ENCODE measurements at places on chromosomes 5 and 9. TPM values are rescaled to one million over a fixed set of nuclear protein-coding genes. Genes with fewer than 3 reads are reported as not detected.

GRCh38 chr9:94135222-94135621 is 51.0 kb downstream of the PTPDC1 start:
- peak; percentile 43 for DNase-seq

DNA sequence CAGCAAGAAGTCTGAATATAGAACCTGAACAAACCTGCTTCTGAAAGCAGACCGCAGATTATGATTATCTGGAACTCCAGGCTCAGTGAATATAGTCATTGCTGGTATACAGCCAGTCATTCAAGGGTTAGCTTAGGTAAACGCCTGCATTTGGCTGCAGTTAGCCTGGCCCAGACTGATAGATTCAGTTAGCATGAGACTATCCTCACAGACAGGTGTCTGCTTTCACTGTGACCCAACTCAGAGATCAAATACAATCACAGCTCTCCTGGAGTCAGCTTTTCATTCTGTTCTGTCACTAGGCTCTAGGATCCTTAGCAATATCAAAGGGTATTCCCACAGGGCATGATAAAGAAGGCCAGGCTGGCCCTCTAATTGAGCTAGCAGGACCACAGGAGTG is 138.6 kb upstream of the PLCXD3 start:
- DNase-seq = no peak

Gene SOWAHA
- not detected for total RNA-seq

- DNase-seq = peak; percentile 48
Observed at GRCh38 chr5:93915142-93915553, 173.7 kb upstream of the POU5F2 start.

Gene TMEM171
- 11.9 TPM for total RNA-seq

GRCh38 chr5:142545650-142546322 is 140.1 kb downstream of the FGF1 start:
- DNase-seq = no peak

Gene TJP2
- total RNA-seq = 18.3 TPM

DNA sequence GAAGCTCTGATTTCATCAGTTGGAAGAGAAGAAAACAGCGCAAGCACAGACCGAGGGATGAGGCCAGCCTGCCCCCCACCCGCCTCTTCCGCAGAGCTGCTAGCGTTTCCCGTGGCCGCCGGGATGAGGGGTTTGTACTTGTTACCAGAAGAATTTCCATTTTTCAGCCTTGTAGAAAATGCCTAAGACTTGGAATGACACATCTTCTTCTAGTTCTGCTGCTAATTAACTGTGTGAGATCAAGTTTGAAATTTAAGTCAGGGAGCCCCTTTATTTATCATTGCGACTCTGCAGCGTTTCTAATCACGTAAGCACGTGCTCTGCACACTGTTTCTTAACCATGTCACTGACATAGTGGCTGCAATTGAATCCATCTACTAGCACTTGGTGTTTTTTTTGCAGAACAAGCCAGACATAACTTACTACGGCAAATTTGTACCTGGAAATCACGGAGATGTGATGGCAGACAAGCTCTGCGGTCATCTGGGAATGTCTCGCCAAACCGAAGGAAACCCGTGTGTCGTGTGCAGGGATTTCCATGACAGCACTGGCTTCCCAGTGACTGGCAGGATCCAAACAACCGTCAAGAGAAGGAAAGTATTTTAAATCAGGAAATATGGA is 41.8 kb upstream of the ROR2 start:
- peak; percentile 54 for DNase-seq
